Activated CD8-positive, alpha-beta memory T cell treated with anti-CD3 and anti-CD28 coated beads, Interleukin-2, amount 50 U/mL, for 48 hours (primary cell): ENCODE measurements at places on chromosomes 3 and 15.

- no peak for DNase-seq
These were observed 20.4 kb downstream of the PLD1 start for GRCh38 chr3:171789759-171790505.

DNA sequence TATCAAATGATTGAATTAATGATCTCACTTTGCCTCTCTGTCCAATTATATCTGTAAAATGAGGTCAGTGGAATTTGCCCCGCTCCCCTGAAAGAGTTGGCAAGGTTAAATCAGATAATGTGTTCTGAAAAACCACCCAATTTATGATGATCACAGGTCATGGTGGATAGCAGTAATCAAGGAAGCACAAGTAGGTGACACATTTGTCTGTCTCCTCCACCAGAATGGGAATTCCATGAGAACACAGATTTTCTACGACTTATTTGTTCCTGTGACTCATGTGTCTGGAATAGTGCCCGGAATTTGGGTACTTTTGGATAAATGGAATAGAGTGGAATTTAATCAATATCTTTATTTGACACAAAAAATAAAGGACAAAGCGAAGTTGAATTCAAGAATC is 220.9 kb upstream of the SUCLG2 start:
- DNase-seq: no peak

DNA sequence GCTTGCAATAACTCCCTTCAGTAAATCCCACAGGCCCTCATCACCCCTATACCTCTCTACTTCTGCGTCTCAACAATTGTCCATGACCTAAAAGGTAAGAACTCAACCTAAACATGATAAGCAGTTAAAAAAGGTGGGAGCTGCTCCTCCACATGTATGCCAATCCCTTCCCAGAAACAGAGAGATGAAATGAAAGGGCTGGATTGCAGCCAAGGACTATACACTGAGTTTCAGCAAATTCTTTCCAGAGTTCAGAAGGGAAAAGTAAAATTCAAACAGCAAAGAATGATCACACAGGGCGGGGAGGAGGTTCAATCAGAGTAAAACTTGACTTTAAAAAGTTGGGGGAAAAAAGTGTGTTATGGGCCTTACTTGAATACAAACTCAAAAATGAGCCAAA is 27.5 kb downstream of the PLOD2 start:
- DNase-seq: no peak

GRCh38 chr3:116051040-116051439 is 394.2 kb downstream of the LSAMP start:
- DNase-seq: no peak

- no peak for DNase-seq
These were observed 2.3 kb downstream of the PPCDC start for GRCh38 chr15:75025548-75026260.

- DNase-seq: no peak
These were observed 53.0 kb upstream of the SEC22A start for GRCh38 chr3:123148772-123149171.

DNA sequence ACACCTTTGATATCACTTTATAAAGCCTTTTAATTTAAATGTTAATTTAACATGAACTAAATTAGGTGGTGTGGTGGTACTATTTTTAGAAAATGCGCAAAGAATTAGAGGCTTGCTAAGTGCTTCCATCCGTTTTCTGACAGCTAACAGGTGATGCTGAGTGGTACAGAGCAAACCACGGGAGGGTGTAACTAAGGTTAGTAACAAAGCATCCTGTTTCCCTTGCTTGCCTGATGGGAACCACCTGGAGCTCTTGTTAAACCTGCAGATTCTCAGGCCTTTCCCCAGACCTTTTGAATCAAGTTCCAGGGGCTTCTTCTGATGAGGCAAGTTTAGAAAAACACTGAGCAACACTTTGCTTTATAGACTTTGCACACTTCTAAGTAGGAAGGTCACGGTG is 101.0 kb downstream of the ATG7 start:
- DNase-seq: no peak

DNA sequence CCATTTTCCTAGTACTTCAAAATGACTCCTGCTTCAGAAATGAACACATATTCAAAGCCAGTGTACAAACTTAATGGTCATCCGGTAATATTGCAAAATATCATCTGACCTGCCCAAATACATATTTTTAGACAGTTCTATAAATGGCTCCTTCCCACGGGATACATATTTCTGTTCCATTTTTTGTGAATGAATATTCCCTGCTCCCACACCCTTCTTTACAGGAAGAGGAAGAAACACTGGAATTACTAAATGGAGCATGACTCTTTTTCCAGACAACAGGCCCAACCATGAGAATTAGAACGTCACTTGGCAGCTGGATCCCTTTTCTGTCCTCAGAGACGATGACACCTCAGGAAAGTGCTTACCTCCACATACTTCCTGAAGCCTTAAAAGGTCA is 38.0 kb upstream of the CBLB start:
- DNase-seq: no peak

- DNase-seq: peak; percentile 49
These were observed 64.2 kb upstream of the CMSS1 start for GRCh38 chr3:99753268-99753975.

GRCh38 chr3:134437211-134437752 is 48.5 kb downstream of the ANAPC13 start:
- no peak for DNase-seq

GRCh38 chr3:187954873-187955586 is 198.9 kb upstream of the LPP start:
- DNase-seq: no peak

- peak; percentile 51 for DNase-seq
These were observed 169.8 kb upstream of the MYRIP start for GRCh38 chr3:39639344-39640236.

GRCh38 chr3:73498764-73499622 is 125.7 kb downstream of the PDZRN3 start:
- DNase-seq: no peak

GRCh38 chr3:129231331-129232119 is 17.9 kb upstream of the COPG1 start:
- DNase-seq: no peak

- DNase-seq: no peak
These were observed at the start of gene LRRC2 for GRCh38 chr3:46566040-46566641. Gene LRRC2, minus strand, starts transcription at chr3:46566302. Its CDS starts 14,711 bp downstream, at chr3:46551591.

GRCh38 chr3:6452974-6453373 is 407.9 kb upstream of the GRM7 start:
- DNase-seq: no peak

GRCh38 chr15:33440900-33441299 is 130.1 kb downstream of the RYR3 start:
- no peak for DNase-seq

DNA sequence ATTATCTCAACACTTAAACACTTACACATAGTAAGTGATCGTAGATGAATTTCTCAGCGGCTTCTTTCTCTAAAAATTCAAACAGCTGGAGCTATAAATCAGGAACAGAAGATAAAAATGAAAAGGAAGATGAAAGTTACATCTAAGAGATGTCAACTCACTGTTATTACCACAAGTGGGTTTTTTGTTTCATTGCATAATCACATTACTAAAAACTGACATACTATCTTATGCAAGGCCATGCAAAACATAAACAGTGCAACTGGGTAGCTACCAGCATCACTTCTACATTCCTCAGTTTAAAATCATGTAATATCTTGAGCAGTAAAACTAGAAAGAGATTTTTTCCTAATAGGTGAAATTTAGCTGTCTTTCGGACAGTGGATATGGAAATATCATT is 14.9 kb downstream of the MINDY4B start:
- DNase-seq: no peak

DNA sequence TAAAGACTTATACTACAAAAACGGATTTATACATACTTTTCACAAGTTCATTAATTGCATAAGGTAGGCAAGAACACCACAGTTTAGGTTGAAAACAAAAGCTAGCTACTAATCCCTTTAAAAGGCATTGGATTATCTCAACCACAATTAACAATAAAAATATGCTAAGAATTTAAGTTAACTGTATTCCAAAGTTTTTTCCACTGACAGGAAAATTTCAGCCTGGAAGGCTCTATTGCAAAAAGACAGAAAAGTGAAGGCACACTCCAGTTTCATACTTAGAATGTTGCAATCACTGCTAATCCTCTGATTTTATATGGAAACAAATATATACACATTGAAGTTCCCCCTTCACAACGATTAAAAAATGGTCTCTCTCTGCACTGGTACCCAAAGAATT is 71.5 kb downstream of the TJP1 start:
- no peak for DNase-seq

- DNase-seq: peak; percentile 42
These were observed 9.2 kb downstream of the LTF start for GRCh38 chr3:46455231-46456115.

GRCh38 chr15:63434576-63435186 is 53.0 kb upstream of the CA12 start:
- DNase-seq: no peak

DNA sequence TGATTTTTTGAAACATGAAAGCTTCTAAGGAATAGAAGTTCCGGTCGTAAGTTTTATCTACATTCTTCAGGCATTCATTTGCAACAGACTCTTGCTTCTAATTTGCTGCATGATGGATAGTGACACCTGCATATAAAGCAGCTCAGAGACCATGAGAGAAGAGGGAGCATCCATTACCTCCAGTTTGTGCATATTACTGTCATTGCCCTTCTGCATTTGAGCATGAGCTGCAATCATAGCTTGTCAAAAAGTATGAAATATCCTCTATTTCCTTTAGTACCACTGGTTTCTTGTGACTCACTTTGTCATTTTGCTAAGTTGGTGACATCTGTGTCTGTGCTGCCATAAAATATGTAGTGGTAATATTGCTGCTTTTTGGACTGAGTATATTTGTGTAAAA is 160.1 kb upstream of the STAC start:
- no peak for DNase-seq

GRCh38 chr3:68666429-68667136 is 265.8 kb downstream of the TAFA4 start:
- DNase-seq: no peak

- DNase-seq: no peak
These were observed 10.2 kb upstream of the LDHAL6B start for GRCh38 chr15:59196416-59196815.

DNA sequence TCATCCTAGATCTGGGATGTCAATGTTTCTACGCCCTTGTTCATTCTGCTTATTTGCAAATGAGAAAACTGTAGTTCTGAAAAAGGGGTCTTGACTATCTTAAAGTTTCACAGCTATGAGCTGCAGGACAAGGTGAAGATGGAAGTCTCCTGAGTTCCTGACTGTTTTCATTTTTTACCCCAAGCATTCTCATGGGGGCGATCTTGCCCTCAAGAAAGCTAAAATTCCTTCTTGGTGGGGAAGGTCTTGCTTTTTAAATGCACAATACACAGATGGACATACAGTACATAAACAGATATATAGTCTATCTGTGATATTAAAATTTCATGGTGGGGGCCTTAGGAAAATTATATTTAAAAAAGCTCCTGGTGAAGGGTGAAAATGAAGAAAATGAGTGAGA is 32.4 kb downstream of the MASP1 start:
- DNase-seq: no peak

GRCh38 chr15:39538936-39539335 is 41.9 kb upstream of the THBS1 start:
- no peak for DNase-seq

GRCh38 chr3:151796105-151796680 is 17.7 kb upstream of the AADAC start:
- DNase-seq: no peak

GRCh38 chr3:154120961-154121700 is at the start of gene ARHGEF26:
Gene ARHGEF26, plus strand, starts transcription at chr3:154121390. Its CDS starts 603 bp downstream, at chr3:154121993.
- DNase-seq: peak; percentile 84

DNA sequence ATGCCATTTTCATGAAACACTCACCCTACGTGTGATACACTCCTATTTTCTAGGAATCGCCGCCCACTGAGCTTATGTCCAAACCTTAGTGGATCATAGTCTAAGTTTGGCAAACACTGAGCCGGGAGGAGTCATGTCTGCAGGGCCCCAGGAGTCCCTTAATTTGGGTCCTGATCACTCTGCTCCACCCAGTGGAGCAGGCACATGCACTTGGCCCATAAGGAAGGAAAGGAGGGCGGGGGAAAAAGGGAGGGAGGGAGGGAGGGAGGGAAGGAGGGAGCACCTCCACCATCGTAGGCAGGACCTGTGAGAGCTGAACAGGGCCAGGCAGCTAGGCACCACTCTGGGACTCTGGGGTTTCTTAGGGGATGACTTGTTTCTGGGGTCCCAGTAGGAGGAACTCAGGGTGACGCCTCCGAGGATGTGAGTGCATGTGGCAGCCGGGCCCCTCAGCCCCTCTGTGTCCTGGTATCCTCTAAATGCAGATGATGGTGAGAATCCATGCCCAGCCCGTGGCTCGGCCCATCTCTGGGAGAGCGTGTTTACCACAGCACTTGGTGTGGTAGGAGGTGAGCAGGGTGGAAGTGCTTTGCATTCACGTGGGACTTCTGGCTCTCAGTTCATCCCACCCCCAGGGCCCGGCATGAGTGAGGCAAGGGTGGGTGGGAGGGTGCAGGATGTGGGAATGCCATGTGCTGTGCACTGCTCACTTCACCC is 109.4 kb downstream of the KLF13 start:
- DNase-seq: peak; percentile 83

DNA sequence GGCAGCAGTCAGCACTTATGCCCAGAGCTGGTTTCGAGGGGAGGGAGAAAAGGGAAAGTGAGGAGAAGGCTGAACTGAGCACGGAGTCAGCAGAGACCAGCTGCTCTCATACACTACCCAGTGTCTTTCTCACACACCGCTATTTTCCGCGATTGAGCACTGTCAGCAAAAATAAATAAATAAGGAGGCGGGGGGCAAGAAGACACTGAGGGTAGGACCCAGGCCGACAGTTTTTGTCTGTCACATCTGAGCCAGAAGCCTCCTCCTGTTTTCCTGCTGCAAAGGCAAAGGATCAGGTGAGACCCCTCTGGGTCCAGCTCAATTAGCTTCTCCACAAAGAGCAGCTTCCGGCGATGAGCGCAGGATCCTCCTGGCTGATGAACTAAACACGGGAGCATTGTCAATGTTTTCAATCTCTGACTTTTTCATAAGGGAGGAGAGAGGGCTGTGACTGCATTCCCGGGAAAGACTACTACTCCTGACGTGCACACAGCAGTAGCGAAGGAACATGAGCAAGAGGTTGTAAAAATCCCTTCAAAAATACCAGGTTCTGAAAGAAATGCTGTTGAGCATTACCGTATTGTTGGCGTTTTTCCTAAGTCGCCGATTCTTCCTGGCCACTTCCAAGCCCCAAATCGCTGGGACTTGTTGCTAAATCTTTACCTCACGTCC is 1.3 kb downstream of the FRMD5 start:
- DNase-seq: no peak

- DNase-seq: no peak
These were observed 140.2 kb downstream of the FOXP1 start for GRCh38 chr3:71443332-71443731.

- no peak for DNase-seq
These were observed 5.1 kb downstream of the FAM107A start for GRCh38 chr3:58572013-58572633.

DNA sequence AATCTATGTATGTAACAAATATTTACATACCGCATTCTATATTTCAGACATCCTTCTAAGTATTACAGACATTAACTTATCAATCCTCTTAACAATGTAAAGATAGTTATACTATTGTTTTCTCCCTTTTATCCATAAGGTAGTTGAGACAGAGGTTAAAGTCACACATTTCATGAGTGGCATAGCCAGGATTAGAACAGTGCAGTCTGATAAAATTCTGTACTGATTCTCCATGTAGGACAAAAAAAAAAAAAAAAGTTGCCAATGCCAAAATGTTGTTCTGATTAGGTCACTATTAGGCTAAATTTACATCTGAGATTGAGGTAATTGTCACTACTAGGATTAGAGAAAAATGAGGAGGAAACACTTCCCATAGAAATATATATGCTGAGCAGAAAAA is 629.2 kb downstream of the OTOL1 start:
- DNase-seq: no peak
